Stimulated activated memory B cell treated with anti-CD40 and anti-IgM and Interleukin-4, amounts not matched to agents 10 μg/mL and 1 μg/mL and 100 μg/mL, for 72 hours (primary cell): ENCODE measurements at places on chromosomes 12 and 14.

DNA sequence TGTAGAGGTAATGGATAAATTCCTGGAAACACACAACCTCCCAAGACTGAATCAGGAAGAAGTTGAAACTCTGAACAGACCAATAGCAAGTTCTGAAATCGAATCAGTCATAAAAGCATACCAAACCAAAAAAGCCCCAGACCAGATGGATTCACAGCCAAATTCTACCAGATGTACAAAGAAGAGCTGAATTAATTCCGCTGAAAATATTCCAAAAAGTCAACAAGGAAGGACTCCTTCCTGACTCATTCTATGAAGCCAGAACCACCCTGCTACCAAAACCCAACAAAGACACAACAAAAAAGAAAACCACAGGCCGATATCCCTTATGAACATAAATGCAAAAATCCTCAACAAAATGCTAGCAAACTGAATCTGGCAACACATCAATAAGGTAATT is 81.5 kb downstream of the SLC38A4 start:
- no peaks in the 10 kb centered on the region for H3K4me1 ChIP-seq
- no peak overlapping the region for H3K27ac ChIP-seq
- H3K4me3 ChIP-seq: no peak overlapping the region
- no peak for ATAC-seq
- no peaks in the 10 kb centered on the region for H3K27me3 ChIP-seq

DNA sequence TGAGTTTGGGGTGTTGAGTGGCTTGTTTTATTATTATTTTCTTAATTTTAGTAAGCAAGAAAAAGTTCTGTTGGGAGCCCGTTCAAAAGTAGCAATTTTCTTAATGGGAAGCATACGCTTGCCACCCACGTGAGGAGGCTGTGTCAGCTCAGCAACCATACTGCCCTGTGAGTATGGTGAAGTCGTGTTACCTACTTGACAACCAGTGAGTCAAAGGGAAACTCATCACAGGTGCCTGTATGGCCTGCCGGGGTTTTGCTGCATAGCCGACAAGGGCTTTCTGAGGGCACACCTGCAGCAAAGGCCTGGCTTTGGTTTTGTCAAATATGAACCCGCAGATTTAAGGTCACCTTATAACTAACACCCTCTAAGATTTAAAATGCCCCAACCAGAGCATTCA is 31.1 kb downstream of the PITPNM2 start:
- H3K27me3 ChIP-seq: no peaks in the 10 kb centered on the region
- peak overlapping the region; percentile 81 for H3K27ac ChIP-seq
- H3K4me3 ChIP-seq: peak overlapping the region; percentile 21
- H3K4me1 ChIP-seq: peaks cover 71% of the 10 kb centered on the region
- H3K36me3 ChIP-seq: no peaks in the 10 kb centered on the region

DNA sequence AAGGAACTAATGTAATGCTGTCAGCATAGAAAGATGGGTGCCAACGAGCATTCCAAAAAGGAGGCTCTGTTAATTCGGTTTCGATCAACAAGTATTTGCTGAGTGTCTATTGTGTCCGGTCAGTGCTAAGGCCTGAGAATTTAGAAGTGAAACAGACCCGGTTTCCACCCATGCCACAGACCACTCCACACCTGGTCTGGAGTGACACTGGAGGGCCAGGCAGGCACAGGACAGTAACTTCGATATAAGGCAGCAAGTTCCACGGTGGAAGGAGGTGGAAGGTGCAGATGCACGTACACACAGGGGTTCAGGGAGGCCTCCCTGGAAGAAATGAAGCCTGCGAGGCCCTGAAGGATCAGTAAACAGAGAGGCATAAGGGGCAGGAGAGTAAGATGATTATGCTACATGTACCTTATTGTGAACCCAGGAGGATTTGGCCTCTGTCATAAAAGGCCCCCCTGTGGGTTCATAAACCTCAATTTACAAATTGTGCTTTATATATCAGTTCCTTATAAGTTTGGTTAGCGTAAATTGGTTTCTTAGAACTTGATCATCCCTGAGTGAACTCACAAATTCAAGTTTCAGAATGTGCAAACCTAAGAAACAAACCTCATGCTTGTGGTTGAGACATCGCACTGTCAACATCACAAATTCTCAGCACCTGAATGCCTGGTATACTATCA is 25.9 kb downstream of the SSH1 start:
- ATAC-seq: peak; percentile 70
- H3K4me1 ChIP-seq: peaks cover 24% of the 10 kb centered on the region
- no peaks in the 10 kb centered on the region for H3K27me3 ChIP-seq
- peaks cover 47% of the 10 kb centered on the region for H3K36me3 ChIP-seq
- H3K4me3 ChIP-seq: no peak overlapping the region

- H3K4me3 ChIP-seq: no peak overlapping the region
- no peak overlapping the region for H3K27ac ChIP-seq
- ATAC-seq: no peak
- H3K4me1 ChIP-seq: peaks cover 13% of the 10 kb centered on the region
- no peaks in the 10 kb centered on the region for H3K36me3 ChIP-seq
- H3K27me3 ChIP-seq: peaks cover 68% of the 10 kb centered on the region
These were observed 40.7 kb upstream of the TMEM263 start for GRCh38 chr12:106914796-106915634.

DNA sequence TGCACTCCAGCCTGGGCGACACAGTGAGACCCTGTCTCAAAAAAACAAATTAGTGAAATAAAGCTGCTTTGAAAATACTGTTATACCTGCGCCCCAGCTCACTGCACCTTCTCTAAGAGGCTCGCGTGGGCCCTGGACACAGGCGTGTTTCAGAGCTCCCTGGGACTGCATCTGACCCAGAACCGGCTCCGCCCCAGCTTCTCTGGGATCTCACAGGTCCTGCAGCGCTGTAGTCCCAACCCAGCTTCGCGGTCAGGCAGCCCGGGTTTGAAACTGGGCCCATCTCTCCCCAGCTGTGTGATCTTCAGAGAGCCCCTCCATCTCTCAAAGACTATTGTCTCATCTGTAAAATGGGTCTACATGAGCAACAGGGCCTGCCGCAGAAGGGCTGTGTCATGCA is 7.5 kb downstream of the RIMBP2 start:
- H3K36me3 ChIP-seq: no peaks in the 10 kb centered on the region
- H3K4me3 ChIP-seq: no peak overlapping the region
- H3K4me1 ChIP-seq: no peaks in the 10 kb centered on the region
- H3K27ac ChIP-seq: no peak overlapping the region

DNA sequence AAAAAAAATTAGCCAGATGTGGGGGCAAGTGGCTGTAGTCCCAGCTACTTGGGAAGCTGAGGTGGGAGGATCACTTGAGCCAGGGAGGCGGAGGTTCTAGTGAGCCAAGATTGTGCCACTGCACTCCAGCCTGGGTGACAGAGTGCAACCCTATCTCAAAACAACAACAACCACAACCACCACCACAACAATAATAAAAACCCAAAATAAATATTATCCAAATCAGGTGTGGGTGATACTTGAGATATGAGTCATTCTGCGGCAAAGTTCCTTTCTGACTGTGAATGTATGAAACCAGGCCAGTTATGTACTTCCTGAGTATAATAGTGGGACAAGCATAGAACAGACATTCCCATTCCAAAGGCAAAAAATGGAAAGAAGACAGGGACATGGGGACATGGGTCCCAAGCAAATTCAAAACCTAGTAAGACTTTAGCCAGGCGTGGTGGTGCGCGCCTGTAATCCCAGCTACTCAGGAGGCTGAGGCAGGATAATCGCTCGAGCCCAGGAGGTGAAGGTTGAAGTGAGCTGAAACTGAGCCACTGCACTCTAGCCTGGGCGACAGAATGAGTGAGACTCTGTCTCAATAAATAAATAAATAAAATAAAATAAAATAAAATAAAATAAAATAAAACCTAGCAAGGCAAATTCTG is 9.7 kb upstream of the ERC1 start:
- no peak overlapping the region for H3K4me3 ChIP-seq
- no peaks in the 10 kb centered on the region for H3K36me3 ChIP-seq
- ATAC-seq: no peak
- H3K4me1 ChIP-seq: peaks cover 7% of the 10 kb centered on the region

DNA sequence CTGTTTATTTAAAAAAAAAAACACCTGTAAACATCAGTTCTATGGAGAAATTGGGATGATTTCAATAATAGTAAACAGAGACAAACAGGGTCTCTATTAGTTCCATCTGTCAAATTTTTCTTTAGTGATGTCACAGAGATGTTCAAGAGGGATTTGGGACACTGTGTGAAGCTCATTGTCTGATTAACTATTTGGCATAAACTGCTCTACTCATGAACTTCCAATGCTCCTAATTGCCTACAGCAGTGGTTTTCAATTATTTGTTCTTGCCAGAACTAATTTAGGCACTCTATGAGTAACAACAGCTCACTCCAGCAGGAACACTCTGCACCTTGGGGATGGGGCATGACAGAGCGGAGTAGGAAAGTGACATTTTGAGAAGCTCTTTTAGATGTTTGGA is 250.1 kb upstream of the PRKD1 start:
- H3K4me1 ChIP-seq: no peaks in the 10 kb centered on the region
- H3K36me3 ChIP-seq: no peaks in the 10 kb centered on the region
- H3K4me3 ChIP-seq: no peak overlapping the region
- no peaks in the 10 kb centered on the region for H3K27me3 ChIP-seq

GRCh38 chr12:124829008-124829707 is 34.5 kb downstream of the SCARB1 start:
- no peak overlapping the region for H3K4me3 ChIP-seq
- no peaks in the 10 kb centered on the region for H3K27me3 ChIP-seq
- peak overlapping the region; percentile 9 for H3K27ac ChIP-seq
- H3K36me3 ChIP-seq: peaks cover 11% of the 10 kb centered on the region

DNA sequence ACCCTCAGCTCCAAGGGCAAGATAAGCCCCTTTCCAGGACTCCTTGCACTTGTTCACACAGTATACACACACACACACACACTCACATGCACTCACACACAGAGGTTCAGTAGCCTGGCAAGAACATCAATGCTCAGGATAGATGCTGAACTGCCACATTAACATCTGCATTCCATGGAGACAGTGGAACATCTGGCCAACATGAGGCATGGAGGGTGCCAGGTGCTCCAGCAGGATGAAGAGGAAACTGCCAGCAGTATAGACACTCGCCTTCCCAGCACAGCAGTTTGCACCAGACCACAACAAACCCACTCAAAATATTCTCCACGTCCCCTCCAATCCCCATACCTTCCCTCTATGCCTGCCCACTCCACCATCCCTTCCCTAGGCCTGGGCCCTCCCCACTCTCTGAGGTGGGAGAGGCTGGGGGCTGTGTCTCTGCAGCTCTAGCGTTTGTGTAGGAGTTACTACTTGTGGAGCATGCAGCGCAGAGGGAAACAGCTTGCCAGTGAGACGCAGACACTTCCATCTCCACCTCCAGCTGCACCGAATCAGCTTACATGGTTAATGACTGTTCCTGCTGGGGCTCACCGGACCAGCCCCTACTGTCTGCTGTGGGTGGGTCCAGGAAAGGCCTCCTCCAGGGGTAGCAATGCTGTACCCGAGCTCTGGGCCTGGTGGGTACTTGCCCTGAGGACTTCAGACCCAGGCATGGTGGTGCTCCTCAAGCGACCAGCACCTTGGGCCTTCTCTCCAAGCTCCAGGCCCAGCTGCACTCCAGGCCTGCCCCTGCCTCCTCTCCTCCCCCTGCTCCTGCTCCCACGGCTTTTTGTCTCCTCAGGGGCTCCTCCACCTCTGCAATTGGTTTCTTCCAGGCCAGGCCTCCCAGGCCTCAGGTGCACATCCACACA is 18.6 kb upstream of the PLEKHG3 start:
- H3K27ac ChIP-seq: no peak overlapping the region
- ATAC-seq: peak; percentile 35
- H3K4me1 ChIP-seq: no peaks in the 10 kb centered on the region
- no peaks in the 10 kb centered on the region for H3K36me3 ChIP-seq
- H3K27me3 ChIP-seq: peaks cover 27% of the 10 kb centered on the region
- no peak overlapping the region for H3K4me3 ChIP-seq

GRCh38 chr12:105418821-105419291 is 88.4 kb downstream of the C12orf75 start:
- no peak overlapping the region for H3K4me3 ChIP-seq
- no peaks in the 10 kb centered on the region for H3K36me3 ChIP-seq
- no peak for ATAC-seq
- peaks cover 12% of the 10 kb centered on the region for H3K27me3 ChIP-seq
- H3K27ac ChIP-seq: no peak overlapping the region

DNA sequence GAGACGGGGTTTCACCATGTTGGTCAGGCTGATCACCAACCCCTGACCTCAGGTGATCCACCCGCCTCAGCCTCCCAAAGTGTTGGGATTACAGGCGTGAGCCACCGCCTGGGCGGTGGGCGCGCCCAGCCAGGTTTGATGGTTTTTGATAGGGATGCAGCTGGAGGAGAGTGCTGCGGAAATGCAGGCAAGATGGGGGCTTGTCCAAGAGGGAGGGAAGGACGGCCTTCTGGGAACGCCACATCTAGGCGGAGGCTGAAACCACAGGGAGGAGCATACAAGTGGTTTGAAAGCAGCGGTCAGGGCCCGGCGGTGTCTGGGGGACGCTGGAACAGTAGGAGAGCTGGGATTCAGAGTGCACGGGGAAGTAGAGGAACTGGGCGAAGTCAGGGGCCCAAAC is 134.6 kb downstream of the VRK1 start:
- H3K4me1 ChIP-seq: peaks cover 9% of the 10 kb centered on the region
- H3K27ac ChIP-seq: no peak overlapping the region
- no peaks in the 10 kb centered on the region for H3K36me3 ChIP-seq
- no peak for ATAC-seq
- H3K4me3 ChIP-seq: no peak overlapping the region

GRCh38 chr14:101400830-101401229 is 160.5 kb upstream of the DIO3 start:
- no peak for ATAC-seq
- H3K27ac ChIP-seq: no peak overlapping the region
- peaks cover 20% of the 10 kb centered on the region for H3K27me3 ChIP-seq
- no peaks in the 10 kb centered on the region for H3K36me3 ChIP-seq
- H3K4me1 ChIP-seq: no peaks in the 10 kb centered on the region
- H3K4me3 ChIP-seq: no peak overlapping the region

DNA sequence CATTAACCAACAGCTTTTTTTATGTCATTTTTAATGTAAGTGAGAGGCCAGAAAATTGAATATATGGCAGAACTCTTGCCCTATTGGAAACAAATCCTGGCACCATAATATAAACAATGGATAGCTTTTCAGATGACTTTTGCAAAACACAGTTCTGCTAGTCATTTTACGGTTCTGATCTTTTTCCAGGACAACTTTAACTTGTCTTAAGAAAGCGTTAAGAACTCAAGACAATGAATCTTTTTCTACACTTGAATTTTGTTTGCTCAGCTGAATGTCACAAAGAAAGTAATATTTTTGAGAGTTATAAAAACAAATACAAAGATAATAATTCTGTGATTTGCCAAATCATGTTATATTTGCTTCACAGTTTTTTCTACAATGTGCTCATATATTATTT is 13.2 kb downstream of the KERA start:
- H3K4me3 ChIP-seq: no peak overlapping the region
- H3K27ac ChIP-seq: no peak overlapping the region
- ATAC-seq: no peak

DNA sequence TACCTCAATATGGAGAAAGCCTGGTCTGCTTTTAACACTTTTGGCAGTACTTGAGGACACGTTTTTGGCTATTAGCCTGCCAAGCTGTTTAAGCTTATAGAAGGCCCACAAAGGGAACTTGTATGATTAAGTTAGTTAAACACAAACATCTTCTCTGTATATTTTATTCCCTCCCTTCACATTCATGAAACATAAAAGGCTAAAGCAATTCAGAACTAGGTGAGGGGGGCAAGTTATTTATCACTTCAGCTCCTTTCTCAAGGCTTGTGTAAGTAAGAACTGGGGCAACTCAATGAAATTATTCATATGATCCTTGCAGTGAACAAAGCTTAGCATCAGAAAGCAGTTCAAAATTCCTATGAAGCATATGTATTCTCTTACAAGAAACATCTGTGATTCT is 7.5 kb downstream of the PRICKLE1 start:
- H3K4me3 ChIP-seq: no peak overlapping the region
- no peaks in the 10 kb centered on the region for H3K4me1 ChIP-seq
- H3K27me3 ChIP-seq: peaks cover 11% of the 10 kb centered on the region
- H3K36me3 ChIP-seq: no peaks in the 10 kb centered on the region
